ENCODE measurements at places on chromosomes 13 and 19. TPM values are rescaled to one million over a fixed set of nuclear protein-coding genes. Genes with fewer than 3 reads are reported as not detected.
A peak's percentile ranks its signal among the peaks of the same experiment; 100 is the strongest.

The FAM83E gene
- polyA plus RNA-seq: not detected

The CEACAM7 gene
- not detected for polyA plus RNA-seq

The LRRC63 gene
- 0.11 TPM for polyA plus RNA-seq

The COL4A1 gene
- 566 TPM for polyA plus RNA-seq

The ZNF497 gene
- polyA plus RNA-seq: 2.4 TPM

The P2RY11 gene
- polyA plus RNA-seq: 13.6 TPM

The CALR3 gene
- not detected for polyA plus RNA-seq

The STOML3 gene
- not detected for polyA plus RNA-seq

DNA sequence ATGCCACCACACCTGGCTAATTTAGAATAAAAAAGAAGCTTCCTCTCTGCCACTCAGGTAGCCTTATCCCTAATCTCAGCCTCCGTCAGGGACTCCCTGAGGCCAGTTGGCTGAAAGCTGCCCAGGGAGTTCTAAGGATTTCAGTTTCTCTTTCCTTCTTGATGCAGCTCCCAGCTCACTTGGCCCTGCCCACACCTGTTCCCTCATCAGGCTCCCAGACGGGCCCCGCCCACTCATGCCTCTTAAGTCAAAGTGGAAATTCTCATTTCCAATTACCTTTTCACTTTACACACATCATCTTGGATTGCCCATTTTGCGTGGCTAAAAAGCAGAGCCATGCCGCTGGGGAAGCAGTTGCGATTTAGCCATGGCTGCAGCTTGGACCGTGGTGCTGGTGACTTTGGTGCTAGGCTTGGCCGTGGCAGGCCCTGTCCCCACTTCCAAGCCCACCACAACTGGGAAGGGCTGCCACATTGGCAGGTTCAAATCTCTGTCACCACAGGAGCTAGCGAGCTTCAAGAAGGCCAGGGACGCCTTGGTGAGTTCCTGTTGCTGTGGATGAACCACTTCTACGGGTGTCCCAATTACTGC is at the start of gene IFNL1:
Gene IFNL1, plus strand, starts transcription at position 353 of the 591 bp plus-strand sequence. Its CDS starts 15 bp downstream, at position 368.
- no peak for DNase-seq

GRCh38 chr19:41707502-41707812 is 969 bp upstream of the CEACAM5 start:
- DNase-seq: no peak

DNA sequence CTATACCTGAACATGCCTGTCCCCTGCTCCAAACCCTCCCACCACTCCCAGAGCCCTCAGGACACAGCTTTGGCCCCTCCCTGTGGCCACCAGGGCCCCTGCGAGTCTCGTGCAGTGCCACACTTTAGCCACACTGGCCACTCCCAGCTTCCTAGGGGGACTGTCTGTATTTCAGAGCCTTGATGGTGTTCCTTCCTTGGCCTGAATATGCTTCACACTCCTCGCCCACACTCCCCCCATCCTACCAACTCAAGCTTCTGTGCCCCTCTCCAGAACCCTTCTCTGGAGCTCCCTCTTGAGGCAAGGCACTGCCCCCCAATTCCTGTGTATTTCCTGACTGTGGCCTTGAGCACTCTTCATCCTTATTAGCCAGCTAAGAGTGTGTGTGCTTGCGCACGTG is 80.2 kb downstream of the DPF1 start:
- DNase-seq: no peak

DNA sequence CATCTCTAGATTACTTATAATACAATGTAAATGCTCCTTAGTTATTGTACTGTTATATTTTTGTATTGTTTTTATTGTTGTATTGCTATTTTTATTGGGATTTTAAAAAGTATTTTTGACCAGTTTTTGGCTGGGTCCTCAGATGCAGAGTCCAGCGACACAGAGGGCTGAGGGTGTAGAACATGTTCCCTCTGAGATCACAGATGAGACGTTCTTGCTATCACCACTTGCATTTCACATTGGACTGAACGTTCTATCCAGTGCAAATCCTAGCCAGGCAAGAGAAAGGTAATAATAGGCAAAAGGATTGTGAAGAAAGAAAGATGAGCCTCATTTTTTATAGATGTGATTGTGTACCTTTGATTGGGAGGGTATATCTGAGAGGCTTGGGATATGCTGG is 15.0 kb downstream of the ZSCAN5A start:
- DNase-seq: no peak

DNA sequence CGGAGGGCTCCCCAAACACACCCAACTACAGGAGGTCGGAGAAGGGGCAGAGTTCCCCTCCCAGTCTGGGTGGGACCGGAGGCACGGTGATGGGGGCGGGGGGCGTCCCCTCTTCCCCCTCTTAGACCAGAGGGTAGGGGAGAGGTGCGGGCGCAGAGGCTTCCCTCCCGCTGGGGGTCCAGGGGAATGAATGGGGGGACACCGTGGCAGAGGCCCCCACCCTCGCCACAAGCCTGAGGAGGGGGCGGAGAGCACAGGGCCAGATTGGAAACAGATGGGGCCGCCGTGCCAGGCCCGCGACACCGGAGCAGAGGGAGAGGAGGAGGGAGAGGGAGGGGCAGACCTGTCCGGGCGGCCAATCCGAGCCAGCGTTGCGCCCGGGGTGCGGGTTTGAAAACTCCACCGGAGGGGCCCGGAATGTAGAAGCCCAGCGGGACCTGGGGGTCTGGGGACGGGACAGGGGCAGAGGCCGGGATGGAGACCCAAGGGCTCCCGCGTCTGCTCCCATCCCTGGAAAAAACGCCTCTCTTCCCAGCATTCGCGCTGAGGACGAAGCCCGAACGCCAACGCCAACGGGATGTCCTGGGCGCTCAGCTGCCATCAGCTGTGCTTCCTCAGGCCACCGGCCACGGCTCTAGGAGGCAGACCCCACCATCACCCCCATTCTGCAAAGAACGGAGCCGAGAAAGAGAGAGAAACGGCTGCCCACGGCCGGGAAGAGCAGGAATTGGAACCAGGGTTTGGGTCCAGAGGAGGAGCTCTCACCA is 46.8 kb downstream of the PTPRS start:
- no peak for DNase-seq

- no peak for DNase-seq
Measured at GRCh38 chr13:111857336-111857735, 209.6 kb upstream of the SOX1 start.

GRCh38 chr19:5058521-5059212 is 89.8 kb downstream of the KDM4B start:
- DNase-seq: no peak

DNA sequence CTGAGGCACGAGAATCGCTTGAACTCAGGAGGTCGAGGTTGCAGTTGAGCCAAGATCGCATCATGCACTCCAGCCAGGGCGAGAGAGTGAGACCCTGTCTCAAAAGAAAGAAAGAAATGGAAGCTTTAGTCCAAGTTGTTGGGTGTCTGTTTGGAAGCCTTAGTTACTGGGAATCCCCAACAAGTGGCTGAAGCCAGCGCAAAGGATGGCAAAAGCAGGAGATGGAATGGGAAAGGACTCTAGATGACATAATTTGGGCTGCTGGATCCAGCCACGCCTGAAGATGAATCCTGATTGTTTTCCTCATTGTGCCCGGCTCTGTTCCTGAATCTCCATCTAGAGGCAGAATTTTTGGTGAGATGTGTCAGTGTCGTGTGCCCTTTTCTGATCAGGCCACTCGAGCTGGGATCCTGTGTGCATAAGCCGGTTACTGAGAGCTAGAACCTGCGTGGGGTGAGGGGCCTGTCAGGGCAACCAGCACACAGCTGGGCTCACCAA is 18.1 kb downstream of the CEBPA start:
- no peak for DNase-seq

DNA sequence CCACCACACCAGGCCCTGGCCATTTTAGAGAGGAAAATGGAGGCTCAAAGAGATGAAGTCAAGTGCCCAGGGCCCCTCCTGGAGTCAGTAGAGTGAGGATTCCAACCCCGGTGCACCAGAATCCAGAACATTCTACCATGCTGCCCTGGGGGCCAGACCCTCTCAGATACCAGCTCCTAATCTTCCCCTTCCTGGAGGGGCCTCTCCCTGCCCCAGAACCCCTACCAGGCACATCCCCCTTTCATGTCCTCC is 11.1 kb downstream of the CAPN12 start:
- no peak for DNase-seq

GRCh38 chr13:50425772-50426171 is 410.5 kb downstream of the KCNRG start:
- DNase-seq: no peak

DNA sequence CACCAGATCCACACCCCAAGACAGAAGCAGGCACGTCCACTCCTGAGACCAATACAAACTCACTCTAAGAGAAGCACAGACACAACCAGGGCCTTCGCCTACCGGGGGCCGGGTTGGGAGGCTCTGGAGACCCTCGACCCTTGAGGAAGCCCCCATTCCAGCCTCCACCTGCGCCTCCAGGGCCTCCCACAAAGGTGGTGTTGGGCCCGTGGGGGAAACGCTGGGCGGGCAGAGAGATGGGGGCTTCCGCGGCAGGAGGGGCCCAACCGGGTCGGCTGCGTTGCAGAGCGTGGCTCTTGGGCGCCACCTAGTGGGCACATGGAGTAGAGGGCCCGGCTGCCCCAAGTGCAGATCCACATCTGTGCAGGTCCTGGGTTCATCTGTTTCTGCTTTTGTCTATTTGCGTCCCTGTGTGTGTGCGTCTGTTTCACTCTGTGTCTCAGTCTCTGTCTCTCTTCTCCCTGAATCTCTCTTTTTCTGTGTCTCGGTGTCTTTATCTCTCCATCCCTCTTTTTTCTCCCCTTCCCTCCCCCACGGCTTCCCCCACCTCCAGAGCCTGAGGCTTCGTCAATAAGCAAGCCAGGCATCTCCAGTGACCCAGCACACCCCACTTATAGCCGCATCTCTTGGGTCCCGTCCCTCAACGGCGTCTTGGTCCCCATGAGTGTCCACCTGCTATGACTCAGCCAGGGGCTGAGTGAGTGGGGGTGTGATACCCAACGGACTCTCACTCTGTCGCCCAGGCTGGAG is 10.5 kb upstream of the TINCR start:
- DNase-seq: peak; percentile 24

DNA sequence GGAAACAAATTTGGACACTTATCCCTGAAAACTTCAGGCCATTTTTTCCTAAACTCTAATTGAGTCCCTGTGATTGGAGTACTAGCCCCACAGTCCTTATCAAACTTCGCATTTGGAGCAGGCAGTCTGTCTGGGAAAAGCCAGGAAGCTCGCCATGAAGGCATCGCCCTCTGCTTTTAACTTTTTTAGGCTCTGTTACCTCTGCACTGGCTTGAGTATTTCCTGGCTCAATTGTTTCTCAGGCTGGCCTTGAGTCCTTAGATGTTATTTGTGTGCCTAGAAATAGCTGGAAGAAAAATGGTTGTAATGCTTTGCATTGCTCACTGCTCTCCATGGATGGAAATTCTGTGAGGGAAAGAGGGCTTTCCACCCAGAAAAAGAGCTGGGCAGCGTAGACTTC is 24.2 kb downstream of the ACTN4 start:
- no peak for DNase-seq

DNA sequence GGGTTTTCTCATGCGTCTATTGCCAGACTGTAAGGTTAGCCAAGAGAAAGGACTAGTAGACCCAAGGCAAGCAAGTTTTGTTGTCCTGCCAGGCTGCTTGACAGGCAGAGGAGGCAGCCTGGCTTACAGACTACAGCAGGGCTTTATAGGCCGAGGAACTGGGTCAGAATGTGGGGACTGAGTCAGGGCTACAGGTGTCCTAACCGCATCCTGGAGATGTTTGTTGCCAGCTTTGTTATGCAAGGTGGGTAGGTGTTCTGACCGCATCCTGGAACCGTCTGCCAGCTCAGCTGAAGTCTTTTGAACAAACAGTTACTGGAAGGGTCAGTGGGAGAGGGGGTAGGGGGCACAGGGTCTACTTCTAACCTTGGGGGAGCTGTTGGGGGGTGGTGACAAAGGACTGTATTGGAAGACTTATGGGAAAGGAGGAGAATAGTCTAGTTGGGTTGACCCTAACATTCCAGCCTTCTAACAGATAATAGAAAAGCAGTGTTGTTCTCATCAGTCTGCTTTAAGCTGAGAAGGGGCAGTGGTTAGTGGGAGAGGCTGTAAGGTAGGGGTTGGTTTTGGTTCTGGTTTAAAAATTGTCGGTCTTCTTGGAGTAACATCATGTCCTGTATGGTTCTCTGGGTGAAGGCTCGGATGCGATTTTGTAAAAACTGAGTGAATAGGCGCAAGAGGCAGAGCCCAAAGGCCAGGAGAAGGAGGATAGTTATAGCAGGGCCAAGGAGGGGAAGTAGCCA is 913.8 kb upstream of the SLITRK5 start:
- DNase-seq: no peak

DNA sequence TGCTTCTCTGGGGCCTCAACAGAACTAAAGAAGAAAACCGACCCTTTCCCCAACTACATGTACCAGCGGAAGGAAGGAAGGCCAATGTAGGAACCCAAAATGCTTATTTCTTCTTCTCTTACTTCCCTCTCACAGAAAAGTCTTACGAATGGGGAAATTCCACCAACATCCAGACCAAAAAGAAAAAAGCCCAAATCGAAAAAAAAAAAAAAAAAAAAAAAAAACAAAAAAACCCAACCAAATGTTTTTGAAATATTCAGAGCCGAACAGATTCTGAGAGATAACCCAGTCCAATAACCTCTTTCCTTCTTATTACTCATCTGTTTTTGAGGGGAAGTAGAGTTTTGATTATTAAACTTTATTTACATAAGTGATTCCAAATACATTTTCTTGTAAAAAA is 3.9 kb downstream of the PPM1N start:
- DNase-seq: no peak

DNA sequence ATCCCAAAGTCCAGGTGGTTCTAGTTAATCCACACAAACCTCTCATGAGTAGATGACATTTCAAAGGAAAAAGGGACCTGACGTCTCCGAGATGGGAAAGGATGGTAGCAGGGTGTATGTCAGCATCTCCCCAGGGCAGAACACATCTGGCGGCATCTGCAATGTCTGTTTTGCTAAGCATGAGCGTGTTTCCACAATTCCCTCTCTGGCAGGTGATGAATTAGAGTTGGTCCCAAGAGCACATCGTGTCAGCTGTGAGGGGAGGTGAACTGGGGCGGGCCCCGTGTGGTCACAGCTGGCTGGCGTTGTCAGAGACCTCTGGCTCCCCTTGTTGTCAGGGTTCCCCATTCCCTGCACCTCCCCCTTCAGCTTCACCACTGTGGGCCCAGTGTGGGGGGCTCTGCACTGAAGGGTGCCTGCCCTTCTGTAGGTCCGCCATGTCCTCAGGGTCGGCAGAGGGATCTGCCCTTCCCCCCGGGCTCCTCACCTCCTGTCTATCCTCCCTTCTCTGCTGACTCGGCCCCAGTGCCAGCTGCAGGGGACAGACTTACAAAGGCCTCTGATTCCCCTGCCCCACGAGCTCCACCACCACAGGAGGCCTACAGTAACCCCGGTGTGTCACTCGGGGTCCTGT is 58.2 kb downstream of the CDADC1 start:
- DNase-seq: no peak

GRCh38 chr19:30334841-30335240 is 37.3 kb upstream of the ZNF536 start:
- no peak for DNase-seq

DNA sequence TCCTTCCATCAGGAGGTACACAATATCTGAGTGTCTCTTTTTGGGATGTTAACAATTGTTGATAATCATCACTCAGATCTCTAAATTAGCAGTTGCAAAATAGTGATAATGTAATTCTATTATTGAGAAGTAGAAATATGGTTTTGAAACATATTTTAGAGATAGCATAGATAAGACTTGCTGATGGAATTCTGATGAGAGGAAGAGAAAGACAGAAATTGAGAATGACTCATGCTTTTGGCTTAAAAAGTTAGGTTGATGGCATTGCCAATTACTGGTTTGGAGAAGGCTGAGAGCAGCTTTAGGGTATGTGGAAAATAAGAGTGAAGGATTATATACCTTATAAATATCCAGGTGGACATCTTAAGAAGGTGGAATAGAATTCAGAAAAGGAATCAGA is 106.4 kb upstream of the EDNRB start:
- DNase-seq: no peak
